Smooth muscle cell of the brain vasculature (primary cell): ENCODE measurements at places on chromosomes 1 and 21.

- DNase-seq = no peak
Measured at GRCh38 chr21:37580666-37581065, 214.1 kb downstream of the DYRK1A start.

GRCh38 chr1:100785470-100786052 is 66.0 kb downstream of the VCAM1 start:
- no peak for DNase-seq

- DNase-seq = no peak
Measured at GRCh38 chr1:84083307-84083706, 60.8 kb upstream of the PRKACB start.

- DNase-seq = no peak
Measured at GRCh38 chr1:184359909-184360308, 26.9 kb upstream of the C1orf21 start.

DNA sequence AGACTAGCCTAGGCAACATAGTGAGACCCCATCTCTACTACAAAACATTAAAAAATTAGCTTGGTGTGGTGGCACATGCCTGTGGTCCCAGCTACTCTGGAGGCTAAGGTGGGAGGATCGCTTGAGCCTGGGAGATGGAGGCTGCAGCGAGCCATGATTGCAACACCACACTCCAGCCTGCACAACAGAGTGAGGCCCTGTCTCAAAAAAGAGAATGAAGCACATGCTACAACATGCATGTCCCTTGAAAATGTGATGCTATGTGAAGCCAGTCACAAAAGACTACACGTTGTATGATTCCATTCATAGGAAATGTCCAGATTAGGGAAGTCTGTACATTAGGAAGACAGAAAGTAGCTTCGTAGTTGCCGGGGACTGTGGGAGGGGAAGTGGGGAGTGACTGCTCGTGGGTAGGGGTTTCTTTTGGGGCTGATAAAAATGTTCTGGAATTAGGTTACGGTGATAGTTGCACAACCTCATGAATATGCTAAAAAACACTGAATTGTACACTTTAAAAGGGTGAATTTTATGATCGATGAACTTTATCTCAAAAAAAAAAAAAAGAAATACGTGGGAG is 202.1 kb downstream of the KAZN start:
- DNase-seq = no peak

- no peak for DNase-seq
Measured at GRCh38 chr1:17958704-17959103, 148.9 kb upstream of the IGSF21 start.

- no peak for DNase-seq
Measured at GRCh38 chr1:236301080-236301957, 19.6 kb upstream of the ERO1B start.

DNA sequence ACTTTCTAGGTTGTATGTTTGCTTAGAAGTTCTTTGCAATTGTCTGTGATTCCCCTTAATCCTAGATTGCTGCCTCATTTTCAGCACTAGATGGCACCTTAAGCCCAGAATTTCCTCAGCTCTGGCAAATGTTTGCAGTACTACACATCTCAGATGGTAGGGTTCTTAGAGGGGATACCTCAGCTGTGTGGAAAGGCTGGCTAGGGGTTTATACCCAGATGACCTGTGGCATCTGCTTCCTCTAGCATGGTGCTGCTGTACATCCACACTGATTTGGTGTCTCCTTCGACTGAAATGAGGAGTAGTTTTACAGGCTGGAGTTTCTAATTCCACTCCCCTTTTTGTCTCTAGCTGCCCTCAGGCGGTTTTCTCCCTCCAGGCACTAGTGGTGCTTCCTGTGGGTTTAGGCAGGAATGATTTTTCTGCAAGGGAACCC is 23.5 kb downstream of the ASB17 start:
- DNase-seq = peak; percentile 7

- DNase-seq = peak; percentile 7
Measured at GRCh38 chr1:79497193-79497773, 490.8 kb upstream of the ADGRL4 start.

- DNase-seq = no peak
Measured at GRCh38 chr1:167638064-167638463, 8.0 kb downstream of the RCSD1 start.

DNA sequence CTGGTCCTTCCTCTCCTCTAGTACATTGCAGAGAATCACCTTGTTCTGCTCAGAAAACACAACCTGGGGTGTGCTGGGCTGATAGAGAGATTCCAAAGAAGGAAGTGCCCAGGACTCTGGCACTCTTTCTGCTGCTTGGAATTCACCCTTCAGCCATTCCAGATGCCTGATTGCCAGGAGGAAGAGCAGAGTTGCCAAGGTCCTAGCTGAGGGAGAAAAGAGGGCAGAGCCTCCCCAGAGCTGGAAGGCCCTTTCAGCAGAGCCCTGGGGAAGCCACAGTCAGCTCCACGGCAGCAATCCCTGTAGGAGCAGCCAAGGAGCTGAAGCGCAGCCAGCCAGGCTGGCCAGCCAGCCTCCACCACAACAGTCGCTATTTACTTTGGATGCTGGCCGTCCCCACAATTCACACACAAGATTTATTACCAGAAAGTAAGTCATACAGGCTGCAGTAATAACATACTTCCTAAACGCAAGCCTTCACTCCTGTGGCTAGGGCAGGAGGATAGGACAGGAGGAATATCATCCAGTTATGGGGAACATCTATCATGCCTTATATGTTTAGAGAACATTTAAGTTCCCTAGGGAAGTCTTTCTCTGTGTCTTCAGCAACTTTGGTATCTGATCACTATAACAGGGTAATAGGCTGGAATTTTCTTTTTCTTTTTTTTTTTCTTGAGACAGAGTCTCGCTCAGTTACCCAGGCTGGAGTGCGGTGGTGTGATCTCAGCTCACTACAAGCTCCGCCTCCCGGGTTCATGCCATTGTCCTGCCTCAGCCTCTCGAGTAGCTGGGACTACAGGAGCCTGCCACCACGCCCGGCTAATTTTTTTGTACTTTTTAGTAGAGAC is 36.6 kb upstream of the SLC44A3 start:
- DNase-seq = peak; percentile 94

DNA sequence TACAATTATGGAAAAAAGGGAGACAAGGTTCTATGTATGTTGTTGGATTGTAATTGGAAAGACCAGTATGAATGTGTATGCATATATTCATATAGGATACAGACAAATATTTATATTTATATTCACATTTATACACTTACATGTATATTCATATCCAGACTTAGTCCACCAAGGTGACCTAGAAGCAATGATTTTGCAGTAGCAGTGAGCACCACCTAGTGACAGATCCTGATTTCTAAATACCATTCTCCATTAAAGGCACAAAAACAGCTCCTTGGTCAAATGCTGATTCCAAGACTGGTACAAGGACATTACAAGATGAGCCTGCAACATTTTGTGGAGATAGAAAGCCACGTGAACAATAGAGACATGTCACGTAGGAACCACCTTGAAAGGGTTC is 153.4 kb downstream of the SDCCAG8 start:
- no peak for DNase-seq

GRCh38 chr1:109767637-109768334 is 4.1 kb upstream of the EPS8L3 start:
- no peak for DNase-seq

DNA sequence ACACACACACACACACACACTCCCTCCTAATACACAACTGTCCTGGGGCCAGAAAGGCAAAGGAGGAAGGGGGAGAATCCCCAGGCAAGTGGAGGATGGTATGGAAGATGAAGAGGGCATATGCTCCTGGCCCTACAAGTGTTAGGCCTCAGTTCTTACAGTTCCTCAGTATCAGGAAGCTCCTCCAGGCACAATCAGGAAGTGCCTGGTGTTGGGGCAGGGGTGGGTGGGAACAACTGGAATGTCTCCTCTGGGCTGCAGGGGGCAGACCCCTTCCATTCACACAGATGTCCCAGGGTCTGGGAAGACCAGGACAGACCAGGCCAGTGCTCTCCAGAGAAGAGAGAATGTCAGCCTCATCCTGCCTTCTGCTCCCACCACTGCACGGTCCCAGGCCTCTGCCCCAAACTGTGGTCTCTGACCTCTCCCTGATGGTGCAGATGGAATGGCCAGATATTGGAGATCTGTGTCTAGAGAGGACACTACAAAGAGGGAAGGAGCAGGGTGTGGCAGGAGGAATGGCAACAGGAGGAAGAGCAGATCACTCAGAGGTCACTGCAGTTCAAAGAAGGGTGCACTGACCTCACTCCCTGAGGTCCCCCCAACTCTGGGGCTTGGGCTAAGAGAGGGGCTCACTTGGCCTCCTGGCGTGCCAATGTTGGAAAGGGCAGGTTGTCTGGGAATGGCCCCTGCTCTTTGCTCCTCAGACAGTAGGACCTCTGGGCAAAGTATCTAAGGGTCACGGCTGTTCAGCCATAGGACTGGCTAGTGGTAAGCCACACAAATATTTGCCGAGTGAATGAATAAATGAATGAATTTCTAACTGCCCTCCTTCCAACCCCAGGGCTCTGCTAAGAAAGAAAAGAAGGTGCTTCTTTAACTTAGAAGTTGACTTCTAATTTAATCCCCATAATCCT is 2.5 kb upstream of the DENND2D start:
- no peak for DNase-seq

GRCh38 chr1:161197560-161198193 is 1.2 kb downstream of the ADAMTS4 start:
- DNase-seq = no peak

DNA sequence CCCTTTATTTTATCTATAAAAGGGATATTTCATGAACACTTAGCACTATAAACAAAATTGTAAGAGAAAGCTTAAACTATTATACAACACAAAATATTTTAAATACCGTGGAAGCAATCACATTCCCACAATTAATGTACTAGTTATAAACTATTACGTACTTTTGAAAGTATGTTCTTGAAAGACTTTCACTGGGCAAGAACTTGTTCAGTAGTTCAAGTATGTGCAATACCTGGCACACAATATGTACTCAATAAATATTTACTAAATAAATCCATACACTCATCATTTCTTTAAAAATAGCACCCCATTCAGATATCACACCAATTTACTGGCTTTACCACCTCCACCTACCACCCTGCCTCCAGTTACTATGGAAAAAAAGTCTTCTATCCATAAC is 12.6 kb upstream of the FMO2 start:
- DNase-seq = no peak
